ENCODE measurements at places on chromosomes 3 and 15. TPM values are rescaled to one million over a fixed set of nuclear protein-coding genes. Genes with fewer than 3 reads are reported as not detected.

Gene TRIM42
- not detected for total RNA-seq

Gene CNTN4
- not detected for total RNA-seq

Gene OR5K3
- total RNA-seq = not detected

Gene ARPIN
- not detected for total RNA-seq

Gene OIP5
- total RNA-seq = 9.2 TPM

Gene MYLK
- total RNA-seq = not detected

Gene PDZRN3
- total RNA-seq = not detected

Gene TM6SF1
- total RNA-seq = 0.54 TPM

Gene GOLGA8B
- 437 TPM for total RNA-seq

Gene RTP1
- not detected for total RNA-seq

Gene FAM3D
- not detected for total RNA-seq

Gene VEPH1
- not detected for total RNA-seq

Gene PIGX
- total RNA-seq = 38.6 TPM

Gene CCR9
- total RNA-seq = 0.19 TPM

Gene PKM
- total RNA-seq = 2,571 TPM

Gene ADAMTS7
- 1.2 TPM for total RNA-seq

Measured in activated T-helper 17 cell treated with anti-CD3 and anti-CD28 coated beads, Interleukin-2, amount 50 U/mL, for 72 hours (primary cell).